NCI-H1417 (cell line): ENCODE measurements at places on chromosomes 16 and 17.

GRCh38 chr16:84618581-84619460 is 943 bp upstream of the COTL1 start:
- DNase-seq, result peak; percentile 74

DNA sequence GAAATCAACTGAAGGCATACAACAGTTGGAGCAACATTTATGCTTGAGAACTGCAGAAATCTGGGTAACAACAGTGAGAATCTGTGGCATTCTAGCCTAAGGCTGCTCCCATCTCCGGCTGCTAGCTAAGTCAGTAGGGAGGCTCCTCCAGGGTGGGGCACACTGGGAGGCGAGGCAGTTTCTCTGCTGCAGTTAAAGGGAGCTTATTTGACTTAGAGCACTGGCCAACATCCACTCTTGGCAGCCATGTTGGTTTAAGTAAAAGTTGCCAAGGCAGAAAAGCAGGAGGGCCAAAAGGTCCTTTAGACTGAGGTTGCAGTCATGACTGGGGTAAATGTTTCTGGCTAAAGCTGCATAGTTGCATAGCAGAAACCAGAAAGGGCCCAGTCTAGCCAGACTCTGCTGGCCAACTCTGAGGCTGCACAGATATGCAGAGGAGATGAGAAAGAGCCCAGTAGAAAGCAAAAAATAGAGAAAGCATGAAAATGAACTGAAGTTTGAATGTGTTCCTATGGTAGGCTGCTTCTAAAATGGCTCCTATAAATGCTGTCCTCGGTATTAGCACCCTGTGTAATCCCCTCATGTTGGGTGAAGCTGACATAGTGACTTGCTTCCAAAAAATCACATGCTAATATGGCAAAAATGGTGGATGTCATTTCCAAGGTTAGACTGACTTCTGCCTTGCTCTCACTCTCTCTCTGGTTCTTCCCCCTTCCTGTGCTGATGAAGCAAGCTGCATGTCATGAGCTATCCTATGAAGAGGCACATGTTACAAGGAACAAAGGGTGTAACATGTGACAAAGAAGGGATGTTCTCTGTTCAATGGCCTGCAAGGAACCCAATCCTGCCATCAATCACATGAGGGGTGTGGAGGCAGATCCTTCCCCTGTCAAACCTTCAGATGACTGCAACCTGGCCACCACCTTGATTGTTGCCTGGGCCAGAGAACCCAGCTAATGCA is 3.7 kb upstream of the C16orf78 start:
- DNase-seq, result no peak

DNA sequence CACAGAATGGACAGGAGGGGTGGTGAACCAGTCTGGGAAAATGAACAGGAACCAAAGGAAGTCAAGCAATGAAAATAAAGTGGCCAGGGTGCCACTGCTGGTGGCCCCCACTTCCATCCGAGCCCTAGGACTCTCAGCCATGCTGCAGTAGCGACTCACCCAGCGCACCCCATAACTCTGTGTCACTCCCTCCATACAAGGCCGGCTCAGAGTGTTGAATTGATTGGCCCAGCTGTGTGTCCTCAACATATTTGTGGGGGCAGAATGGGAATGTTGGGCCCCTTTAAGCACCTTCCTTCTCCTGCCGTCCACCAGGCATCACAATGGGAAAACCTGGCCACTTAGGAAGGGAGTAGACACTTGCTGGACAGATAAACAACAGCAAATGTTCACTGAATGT is 169.0 kb upstream of the SDK2 start:
- DNase-seq, result no peak

DNA sequence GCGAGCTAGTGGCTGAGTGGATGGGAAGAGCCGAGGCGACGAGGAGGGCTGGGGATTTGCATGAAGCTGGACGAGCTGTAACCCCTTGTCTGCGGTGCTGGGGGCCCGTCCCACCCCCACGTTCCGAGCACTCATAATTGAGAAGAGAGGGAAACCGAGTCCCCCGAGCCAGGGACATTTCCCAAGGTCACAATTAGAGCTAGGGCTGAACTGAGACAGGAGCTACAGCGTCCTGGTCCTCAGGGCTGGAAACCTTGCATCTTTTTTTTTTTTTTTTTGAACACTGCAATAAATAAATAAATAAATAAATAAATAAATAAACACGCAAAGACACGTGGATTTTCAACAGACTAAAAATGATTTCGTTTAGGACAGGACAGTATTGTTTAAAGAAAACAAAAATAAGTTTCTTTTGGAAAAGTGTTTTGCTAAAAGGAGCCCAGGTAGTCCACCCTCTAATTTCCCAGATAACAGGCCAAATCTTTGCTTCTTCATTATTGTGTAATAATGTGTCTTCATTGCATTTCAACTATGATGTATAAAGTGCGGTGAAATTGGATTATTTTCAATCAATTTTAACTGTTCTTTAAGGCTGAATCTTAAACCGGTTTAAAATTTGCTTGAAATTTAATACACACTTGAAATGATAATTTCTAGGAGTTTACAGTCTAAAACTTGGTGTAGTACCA is 992 bp downstream of the GDPD1 start:
- DNase-seq, result no peak

DNA sequence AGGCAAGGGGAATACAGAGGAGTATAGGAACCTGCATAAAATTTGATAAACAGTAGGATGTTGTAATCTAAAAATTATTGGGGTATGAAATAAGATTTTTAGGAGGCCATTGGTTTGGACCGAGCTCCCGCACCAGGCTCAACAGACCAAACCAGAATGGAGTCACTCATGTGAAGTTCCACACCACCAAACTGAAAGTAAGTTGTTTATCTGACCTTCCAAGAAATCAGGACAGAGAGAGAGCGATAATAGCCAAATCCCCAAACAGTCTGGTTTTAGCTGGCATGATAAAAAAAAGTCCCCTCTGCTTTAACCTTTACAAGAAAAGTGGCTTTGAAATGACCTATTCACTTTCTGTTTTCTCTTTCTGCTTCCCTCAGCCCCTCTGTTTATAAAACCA is 45.7 kb upstream of the SIAH1 start:
- DNase-seq, result no peak

DNA sequence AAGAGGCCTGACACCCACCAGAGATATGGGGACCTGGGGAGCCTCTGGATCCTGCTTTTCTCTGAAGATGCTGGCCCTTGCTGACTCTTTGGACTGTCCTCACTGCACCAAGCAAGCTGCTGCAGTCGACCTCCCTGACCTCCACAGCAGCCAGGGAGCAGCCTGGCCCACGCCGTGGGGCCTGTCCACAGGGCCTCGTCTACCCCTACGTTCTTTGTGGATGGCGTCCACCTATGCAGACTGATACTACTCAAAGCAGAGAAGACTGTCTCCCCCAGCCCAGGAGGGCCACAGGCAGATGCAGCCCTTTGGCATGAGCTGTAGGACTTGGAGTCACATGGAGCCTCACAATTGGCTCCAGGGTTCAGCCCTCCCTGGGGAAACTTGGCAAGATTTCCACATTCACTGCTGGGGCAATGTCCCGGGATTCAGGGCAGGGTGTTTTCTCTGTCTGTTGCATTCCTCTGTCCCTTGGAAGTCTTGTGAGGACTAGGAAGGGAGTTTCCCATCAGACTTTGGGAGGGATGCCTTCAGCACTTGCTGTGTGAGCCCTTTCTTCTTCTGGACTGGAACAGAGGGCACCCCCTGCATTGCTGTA is 152.2 kb downstream of the NTN1 start:
- DNase-seq, result no peak

DNA sequence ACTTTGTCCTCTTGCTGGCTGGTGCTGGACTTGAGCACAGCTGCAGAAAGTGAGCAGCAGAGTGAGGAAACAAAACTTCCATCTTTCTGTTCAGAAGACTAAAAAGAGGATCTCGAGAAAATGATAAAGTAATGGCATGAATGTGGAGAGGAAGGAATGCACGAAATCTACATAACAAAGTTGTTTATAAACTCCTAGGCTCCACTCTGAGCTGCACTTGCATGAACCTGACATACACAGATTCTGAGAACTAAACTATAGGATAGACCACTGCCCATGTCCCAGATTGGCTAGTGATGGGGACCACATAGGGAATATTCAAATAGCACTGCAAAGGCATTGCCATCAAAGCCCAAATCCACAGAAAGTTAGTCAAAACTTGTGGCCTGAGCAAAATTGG is 121.1 kb upstream of the MON1B start:
- no peak for DNase-seq

DNA sequence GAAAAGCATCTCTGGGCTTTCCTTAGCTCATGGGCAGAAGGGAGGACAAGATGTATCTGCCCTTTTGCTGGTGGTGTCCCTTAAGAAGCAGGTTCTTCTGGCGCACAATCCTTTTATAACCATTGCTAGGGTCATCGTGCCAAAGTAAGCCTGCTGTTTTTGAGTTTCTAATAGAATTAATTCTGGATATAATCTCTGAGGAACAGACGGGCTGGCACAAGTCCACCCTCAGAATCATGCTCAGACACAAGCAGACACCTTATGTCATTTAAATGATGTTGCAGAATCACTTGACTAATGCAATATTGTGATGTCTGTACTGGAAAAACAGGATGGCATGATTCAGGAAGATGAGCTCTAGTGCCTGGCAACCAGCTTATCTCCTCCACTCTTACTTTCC is 18.8 kb upstream of the MMD start:
- no peak for DNase-seq

GRCh38 chr17:67217446-67217845 is 27.6 kb downstream of the HELZ start:
- DNase-seq, result no peak

DNA sequence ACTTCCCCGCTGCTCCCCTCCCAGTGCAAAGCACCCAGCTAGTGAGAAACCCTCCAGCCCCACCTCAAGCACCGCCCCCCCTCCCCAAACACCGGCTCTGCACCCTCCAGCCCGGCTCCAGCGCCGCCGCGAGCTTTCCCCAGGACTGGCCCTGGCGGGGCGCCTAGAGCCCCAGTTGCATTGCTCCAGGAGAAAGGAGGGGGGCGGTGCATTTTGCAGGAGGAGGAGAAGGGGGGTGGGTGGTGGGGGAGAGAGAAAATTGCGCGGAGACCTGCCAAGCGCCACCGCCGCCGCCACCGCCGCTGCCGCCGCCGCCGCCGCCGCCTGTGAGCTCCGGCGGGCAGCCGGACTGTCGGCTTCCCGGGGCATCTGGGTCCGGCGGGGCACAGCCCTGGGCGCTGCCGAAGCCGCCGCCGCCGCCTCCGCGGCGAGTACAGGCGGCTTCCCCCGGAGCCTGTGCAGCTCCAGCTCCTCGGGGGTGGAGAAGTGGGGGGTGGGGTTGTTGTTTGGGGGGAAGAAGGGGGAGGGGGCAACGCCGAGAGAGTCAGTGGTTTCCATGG is 333 bp upstream of the NOG start:
- DNase-seq, result peak; percentile 67

- no peak for DNase-seq
Observed at GRCh38 chr16:50102051-50102746, 36.4 kb downstream of the HEATR3 start.

DNA sequence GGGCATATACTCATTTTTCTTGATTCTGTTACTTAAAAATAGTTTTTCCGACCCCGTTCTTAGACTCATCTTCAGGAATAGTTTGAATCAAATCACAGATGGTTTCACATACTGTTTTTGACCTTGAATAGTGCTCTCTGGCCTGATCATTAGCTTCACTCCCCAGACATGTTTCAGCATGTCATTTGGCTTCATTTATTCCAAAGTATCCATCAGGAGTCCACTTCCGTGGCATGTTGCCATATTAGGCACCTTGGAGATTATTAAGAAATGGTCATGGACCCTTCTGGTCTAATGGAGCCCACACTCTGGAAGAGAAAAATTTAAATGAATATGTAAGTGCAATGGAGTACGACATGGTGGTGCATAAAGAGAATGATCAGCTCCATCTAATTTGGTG is 222.3 kb downstream of the FTO start:
- DNase-seq, result no peak

DNA sequence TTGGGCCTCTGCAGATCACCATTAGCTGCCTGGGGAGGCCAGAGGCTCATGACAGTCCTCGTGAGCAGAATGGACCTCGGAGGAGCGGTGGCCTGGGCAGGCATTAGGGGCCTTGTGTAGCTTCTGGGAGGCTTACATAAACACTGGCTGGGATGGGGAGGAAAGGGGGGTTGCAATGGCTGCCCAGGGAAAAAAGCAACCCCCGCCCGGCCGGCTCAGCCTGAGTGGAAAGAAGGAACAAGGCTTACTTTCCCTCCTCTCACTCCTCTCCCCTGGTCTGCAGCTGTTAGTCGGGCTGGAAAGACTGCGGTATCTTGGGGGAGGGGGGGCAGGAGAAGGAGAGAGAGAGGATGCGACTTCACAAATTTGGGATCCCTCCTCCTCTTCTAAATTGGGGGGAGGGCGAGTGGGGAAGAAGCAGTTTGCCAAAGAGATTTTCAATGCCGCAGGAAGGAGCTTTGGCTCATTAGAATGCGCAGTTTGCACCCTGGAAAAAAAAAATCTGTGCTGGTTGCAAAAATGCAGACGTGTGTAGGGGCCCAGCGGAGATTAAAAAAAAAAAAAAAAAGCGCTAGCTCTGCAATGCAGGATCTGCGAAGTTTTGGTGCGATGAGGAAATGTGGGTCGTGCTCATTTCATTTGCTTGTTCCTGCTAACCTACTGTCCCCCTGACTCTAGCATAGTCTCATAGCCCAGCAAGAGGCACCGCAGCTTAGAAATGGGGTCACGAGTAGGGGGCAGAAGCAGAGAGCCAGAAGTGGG is 6.6 kb upstream of the NR1D1 start:
- no peak for DNase-seq

- no peak for DNase-seq
Observed at GRCh38 chr17:57943140-57943539, 12.1 kb downstream of the CUEDC1 start.

- no peak for DNase-seq
Observed at GRCh38 chr17:46167826-46168569, 25.2 kb downstream of the KANSL1 start.

GRCh38 chr16:27470567-27471431 is 68.8 kb downstream of the IL21R start:
- DNase-seq, result no peak

DNA sequence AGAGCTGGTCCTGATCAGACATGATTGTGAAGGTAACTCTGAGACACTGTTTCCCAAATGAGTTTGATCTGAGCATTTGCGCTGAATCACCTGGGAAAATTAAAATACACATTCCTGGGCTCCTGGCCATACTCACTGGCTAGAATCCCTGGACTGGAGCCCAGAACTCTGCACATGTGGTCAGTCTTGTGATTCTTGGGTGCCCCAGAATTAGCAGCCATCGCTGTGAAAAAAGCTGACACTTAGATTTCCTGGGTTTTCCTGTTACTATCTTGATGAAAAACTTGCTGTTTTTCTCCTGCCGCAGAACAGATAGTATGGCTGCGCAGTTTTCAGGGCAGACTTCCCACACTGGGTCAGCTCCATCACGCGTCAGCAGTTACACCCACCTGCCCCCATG is 24.6 kb downstream of the NECAB2 start:
- DNase-seq, result no peak

GRCh38 chr17:78653382-78653781 is 76.2 kb upstream of the DNAH17 start:
- DNase-seq, result no peak

GRCh38 chr16:67278773-67279295 is 498 bp upstream of the PLEKHG4 start:
- DNase-seq, result peak; percentile 78
